ENCODE measurements at places on chromosomes 3 and 15.

- peak; percentile 58 for DNase-seq
Measured at GRCh38 chr3:148718982-148719862, 21.5 kb downstream of the AGTR1 start.

- no peak for DNase-seq
Measured at GRCh38 chr15:78046796-78047341, 30.6 kb downstream of the TBC1D2B start.

- peak; percentile 85 for DNase-seq
Measured at GRCh38 chr3:72274493-72275330, 489.8 kb upstream of the PROK2 start.

DNA sequence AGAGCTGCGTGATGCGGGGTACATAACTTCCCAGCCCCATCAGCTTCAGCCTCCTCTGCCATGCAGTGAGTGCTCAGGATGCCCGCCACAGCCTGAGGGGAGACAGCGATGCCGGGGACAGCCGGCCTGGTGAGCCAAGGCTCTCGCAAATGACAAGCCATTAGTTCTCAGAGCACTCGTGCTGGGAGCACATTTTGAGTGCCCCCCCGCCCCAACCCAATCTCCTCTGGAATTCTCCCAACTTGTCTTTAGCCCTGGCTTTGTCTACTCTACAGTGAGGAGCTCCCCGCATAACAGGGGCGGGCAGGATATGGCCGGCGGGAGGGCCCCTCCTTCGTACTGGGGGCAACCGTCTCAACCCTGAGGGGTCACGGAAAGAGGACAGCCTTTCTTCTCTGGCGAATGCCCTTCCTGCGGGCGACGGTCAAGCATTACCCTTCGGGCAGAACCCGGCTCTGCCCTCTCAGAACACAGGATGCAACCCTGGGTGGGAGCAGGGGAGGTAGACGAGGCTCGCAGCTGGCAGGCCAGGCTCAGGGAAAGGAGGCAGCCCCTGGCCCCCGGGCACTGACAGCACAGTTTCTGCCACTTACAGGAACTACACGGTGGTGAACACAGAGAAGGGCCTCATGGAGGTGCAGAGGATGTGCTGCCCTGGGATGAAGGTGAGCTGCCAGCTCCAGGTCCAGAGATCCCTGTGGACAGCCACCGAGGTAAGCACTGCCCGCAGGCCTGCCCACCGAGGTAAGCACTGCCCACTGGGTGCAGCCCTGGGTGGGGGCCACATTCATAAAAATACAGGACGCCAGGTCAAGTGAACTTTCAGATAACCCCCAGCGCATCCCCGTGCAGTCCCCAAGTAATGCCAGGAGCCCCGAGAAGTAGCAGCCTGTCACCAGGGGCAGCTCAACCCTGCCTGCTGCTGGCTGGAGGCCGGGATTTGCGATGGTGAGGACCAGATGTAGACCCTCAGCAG is 141.7 kb downstream of the LRRK1 start:
- no peak for DNase-seq

- no peak for DNase-seq
Measured at GRCh38 chr3:174409086-174409743, 449.9 kb upstream of the NAALADL2 start.

- DNase-seq, result peak; percentile 15
Measured at GRCh38 chr3:105304487-105304886, 62.2 kb upstream of the ALCAM start.

- DNase-seq, result no peak
Measured at GRCh38 chr15:75578173-75578947, 755 bp downstream of the PTPN9 start.

GRCh38 chr3:182308328-182308727 is 485.0 kb upstream of the ATP11B start:
- DNase-seq, result no peak

- DNase-seq, result no peak
Measured at GRCh38 chr3:181212271-181212670, 222.7 kb upstream of the DNAJC19 start.

- no peak for DNase-seq
Measured at GRCh38 chr3:44045476-44046275, 196.0 kb upstream of the TOPAZ1 start.

DNA sequence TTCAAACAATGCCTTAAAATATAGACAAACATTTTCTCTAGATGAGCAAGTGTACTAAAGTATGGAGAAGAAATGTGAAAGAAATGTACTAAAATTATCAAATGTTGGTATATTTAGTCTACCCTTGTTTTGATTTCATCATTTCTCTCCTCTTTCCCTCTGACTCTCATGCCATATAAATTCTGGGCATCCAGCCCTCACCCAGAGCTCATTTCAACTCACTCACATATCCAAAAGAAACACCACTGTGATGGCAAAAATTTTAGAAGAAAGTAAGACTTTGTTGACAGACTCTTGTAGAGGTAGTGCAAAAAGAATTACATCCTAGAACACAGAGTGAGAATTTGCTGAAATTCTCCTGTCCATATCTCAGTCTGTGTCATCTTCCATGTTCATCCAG is 377.8 kb upstream of the SUCLG2 start:
- DNase-seq, result no peak

DNA sequence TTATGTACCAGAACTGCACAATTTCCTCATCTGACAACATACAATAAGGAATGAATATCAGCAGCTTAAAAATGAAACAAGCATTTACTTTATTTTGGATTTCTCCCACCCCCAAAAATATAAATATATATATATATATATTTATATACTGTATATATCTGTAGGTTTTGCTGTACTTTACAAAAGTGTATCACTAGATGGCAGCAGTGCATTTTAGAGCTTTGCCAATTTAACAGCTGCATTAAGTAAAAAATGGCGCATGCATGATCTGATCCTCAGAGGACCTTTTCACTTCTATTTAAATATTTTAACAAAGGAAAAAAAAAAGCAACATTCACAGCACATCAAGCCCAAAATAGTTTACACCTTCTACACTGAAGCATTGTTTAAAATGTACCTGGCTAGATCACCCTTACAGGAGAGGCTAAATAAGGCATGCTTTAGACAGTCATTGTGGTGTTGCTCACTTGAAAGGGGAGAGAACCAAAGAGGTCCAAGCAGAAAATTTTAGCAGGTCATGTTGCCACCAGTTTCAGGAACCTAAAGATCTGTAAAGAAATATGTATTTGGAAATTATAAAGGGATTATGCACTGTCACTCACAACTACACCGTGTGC is 72.6 kb downstream of the NPTN start:
- DNase-seq, result peak; percentile 89

GRCh38 chr3:105876780-105877327 is 8.0 kb upstream of the CBLB start:
- no peak for DNase-seq

DNA sequence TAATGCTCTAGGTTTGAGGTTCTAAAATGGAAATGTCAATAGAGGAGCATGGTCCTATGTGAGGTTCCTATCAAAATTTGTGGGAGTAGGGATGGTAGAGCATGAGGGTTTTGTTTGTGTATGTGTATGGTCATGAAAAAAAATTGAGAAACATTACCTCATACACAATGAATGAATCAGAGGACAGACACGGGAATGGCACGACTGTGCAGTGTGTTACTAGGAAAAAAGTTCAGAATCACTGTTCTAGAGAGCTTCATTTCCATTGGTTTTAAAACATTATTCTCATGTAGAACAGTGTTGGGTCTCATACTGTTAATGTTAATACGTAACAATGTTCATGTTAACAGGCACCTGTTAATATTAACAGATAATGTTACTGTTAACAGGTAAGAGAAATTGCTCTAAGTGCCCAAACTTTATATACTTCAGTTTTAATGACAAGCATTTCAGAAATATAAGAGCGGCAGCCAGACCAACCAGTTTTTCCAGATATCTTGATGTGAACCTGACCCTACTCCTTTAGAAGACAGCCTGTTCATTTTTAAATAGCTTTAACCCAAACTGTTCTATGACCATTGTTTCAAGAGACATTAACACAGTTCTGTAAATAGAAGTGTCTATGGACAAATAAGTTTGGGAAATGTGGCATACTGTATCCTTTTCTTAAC is 48.0 kb downstream of the SLC15A2 start:
- DNase-seq, result no peak

- DNase-seq, result no peak
Measured at GRCh38 chr3:17546500-17547255, 195.8 kb downstream of the TBC1D5 start.

DNA sequence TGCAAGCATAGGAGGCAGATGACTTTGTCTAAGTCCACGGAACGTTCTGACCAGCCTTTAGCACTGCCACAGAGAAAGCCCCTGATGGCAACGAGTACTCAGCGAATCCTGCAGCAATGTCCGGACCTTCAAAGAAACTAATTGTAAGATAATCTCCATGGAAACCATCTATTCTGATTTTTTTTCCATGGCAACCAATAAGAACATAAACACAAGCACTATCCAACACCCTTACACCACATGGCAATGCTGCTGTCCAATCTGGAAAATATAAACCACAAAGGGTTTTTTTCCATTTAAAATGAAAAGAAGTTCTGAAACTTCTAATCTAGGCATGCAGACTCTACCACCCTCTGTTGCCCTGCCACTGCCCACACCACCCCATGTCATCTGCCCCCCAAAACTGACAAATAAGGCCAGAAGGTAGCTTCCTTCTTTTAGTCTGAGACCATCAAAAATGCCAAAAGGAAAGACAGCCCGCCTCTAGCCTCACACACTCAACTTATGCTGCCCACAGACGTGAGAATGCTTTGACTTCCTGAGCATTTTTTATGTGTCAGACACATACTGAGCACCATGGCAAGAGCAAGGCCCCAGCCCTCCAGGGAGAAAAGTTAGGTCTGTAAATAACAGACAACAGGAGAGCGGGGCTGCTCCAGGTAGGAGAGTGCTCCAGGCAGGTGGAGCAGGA is 44.5 kb downstream of the POC1A start:
- DNase-seq, result peak; percentile 65

GRCh38 chr15:83786336-83786735 is 132.4 kb downstream of the ADAMTSL3 start:
- DNase-seq, result no peak

GRCh38 chr3:57150113-57150581 is 15.0 kb downstream of the IL17RD start:
- peak; percentile 19 for DNase-seq
